ENCODE measurements at places on chromosomes 6 and 20.

DNA sequence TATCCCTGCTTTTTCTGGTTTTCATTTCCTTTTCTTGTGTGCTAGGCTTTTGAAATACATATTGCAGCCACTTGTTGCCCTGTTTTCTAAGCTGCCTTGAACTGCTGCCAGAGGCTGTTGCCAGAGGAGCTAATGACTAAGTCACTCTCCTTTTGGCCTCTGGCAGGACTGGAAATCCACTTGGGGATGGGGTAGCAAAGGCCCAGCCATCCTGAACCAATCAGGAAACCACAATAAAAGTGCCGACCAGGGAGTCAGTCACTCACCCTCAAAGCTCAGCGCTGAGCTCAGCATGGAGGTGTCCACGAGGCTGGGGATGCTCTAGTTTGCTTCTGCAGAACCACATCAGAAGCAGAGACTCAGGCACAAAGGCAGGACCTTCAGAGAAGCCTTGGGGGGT lies 813.0 kb downstream of the DHX35 start:
- DNase-seq = peak; percentile 66

GRCh38 chr20:38162878-38163875 lies 1.9 kb downstream of the TGM2 start:
- no peak for DNase-seq

GRCh38 chr6:32196682-32197616 lies 4.5 kb upstream of the GPSM3 start:
- DNase-seq = no peak

GRCh38 chr6:142914369-142914768 lies 30.6 kb downstream of the HIVEP2 start:
- DNase-seq = no peak

GRCh38 chr20:10670501-10671220 lies 3.1 kb downstream of the JAG1 start:
- DNase-seq = peak; percentile 46

GRCh38 chr6:108637963-108638362 lies 77.2 kb downstream of the FOXO3 start:
- no peak for DNase-seq
